Stimulated activated CD8-positive, alpha-beta memory T cell treated with anti-CD3 and anti-CD28 coated beads, Interleukin-4, amount 100 ng/mL, for 48 hours (primary cell): ENCODE measurements at places on chromosomes 1 and 21.
A peak's percentile ranks its signal among the peaks of the same experiment; 100 is the strongest.

DNA sequence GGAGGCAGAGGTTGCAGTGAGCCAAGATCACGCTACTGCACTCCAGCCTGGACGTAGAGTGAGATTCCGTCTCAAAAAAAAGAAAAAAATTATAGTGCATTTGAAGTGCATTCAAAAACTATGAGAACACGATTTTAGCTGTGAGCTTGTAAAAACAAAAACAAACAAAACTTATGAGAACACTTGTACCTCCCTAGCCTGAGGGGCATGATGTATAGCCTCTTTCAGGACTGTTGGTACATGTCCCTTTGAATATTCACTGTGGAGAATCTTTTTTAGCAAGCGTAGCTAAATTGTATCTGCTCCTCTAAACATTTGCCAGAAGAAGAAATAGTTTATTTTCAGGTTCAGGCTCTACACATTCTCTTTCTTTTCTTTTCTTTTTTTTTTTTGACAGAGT lies 9.5 kb upstream of the DEGS1 start:
- DNase-seq: no peak

- DNase-seq: no peak
Measured at GRCh38 chr1:44244986-44245385, 31.7 kb downstream of the DMAP1 start.

DNA sequence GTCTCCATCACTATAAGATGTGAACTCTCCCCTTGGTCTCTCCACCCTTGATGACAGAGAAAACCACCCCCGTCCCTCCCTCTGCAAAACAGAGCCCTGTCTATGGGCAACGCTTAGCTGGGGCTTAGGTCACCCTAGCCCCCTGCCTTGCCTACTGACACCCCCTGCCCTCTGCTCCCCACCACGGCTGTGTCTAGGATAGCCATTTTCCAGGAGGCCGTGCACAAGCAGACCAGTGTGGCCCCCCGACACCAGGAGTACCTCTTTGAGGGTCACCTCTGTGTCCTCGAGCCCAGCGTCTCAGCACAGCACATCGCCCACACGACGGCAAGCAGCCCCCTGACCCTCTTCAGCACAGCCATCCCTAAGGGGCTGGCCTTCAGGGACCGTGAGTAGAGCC lies 8.5 kb downstream of the IKBKE start:
- no peak for DNase-seq

DNA sequence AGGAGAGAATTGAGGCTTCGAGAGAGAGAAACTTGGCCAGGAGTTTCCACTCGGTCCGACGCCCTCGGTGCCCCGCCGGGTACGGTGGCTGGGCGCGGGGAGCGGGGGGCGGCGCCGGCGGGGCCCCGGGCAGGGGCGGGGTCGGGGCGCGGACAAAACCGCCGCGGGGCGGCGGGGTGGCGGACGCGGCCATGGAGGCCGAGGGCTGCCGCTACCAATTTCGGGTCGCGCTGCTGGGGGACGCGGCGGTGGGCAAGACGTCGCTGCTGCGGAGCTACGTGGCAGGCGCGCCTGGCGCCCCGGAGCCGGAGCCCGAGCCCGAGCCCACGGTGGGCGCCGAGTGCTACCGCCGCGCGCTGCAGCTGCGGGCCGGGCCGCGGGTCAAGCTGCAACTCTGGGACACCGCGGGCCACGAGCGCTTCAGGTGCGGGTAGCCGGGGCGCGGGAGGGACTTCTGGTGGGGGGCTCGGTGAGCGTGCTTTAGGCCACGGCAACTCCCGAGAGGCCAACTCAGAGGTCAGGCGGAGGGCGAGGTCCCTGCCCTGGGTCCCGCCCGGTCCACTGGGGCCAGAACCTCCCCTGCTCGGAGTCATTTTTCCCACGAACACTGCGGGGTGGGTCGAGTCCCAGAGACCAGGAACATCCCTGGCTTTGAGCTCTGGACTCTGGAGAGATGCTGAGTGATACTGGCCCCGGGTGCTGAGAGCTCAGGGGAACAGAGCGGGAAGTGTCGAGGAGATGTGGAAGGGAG lies 431 bp downstream of the RAB42 start:
- no peak for DNase-seq

DNA sequence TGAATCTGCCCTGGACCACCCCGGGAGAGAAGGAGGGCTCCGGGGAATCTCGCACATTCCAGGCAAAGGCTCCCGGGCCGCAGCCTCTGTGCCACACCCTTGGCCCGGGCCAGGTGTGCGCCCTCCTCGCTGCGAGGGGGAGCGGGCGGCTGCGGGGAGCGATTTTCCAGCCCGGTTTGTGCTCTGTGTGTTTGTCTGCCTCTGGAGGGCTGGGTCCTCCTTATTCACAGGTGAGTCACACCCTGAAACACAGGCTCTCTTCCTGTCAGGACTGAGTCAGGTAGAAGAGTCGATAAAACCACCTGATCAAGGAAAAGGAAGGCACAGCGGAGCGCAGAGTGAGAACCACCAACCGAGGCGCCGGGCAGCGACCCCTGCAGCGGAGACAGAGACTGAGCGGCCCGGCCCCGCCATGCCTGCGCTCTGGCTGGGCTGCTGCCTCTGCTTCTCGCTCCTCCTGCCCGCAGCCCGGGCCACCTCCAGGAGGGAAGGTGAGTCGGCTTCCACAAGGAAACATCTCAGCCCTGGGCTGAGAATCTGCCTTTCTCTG lies at the start of gene LAMC2:
TSS of gene LAMC2 (plus strand) at position 324 of the 550 bp plus-strand sequence. CDS start at position 413, 89 bp downstream.
- peak; percentile 42 for DNase-seq

DNA sequence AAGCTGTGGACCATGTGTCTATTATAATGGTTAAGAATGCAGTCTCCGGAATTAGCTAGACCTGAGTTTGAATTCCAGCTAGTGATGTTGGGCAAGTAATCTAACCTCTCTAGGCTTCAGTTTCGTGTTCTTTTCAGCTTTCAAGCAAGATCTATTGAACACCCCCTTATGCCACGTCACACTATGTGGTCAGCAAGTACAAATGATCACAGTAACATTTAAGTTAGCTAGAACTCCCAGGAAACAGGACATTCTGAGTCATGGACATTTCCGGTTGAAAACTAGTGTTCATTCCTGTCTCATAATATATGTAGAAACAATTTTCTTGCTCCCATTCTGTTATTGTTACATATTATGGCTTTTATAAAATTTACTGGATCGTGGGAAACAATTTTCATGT lies 34.0 kb upstream of the NHLH2 start:
- DNase-seq: no peak

- no peak for DNase-seq
Measured at GRCh38 chr1:54977533-54978297, 2.7 kb upstream of the TMEM61 start.

GRCh38 chr1:170424346-170424745 lies 107.6 kb upstream of the GORAB start:
- no peak for DNase-seq

DNA sequence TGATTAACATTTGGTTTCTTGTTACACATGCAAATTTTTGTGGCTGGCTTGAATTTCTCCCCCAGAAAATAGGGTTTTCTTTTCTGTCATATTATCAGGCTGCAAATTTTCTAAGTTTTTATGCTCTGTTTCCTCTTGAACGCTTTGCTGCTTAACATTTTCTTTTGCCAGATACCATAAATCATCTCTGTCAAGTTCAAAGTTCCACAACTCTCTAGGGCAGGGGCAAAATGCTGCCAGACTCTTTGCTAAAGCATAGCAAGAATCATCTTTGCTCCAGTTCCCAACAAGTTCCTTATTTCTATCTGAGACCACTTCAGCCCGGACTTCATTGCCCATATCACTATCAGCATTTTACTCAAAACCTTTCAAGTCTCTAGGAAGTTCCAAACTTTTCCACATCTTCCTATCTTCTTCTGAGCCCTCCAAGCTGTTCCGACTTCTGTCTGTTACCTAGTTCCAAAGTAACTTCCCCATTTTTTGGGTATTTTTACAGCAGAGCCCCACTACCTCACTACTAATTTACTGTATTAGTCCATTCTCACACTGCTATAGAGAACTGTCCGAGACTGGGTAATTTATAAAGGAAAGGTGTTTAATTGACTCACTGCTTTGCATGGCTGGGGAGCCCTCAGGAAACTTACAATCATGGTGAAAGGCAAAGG lies 486.9 kb upstream of the NCAM2 start:
- no peak for DNase-seq

DNA sequence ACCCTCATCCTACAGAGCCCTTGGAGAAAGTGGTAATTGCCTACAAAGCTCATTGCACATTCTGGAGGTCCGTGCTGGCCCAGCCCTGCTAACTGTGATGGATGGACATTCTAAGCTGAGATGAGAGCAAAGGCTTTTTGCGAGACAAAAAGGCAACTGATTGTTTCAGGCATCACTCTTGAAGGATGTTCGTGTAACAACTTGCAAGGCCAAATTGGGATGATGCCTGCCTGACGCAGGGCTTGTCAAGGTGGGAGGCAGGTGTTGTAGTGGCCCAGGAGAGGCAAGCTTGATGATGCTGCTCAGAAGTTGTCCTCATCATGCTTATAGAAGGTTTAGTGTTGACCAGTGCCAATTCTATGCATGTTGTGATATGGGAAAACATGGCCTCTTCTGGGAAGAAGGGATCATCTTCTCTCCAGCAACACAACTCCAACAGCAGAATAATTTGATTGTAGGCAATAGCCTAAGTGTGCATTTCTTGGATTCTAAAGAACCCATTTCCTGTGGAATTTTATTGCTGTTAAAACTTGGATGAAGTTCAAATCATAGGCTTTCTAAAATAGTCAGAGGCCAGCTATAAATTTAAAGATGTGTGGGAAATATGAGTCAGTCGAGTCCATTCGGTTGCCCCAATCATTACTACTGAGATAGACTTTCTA lies 102.5 kb upstream of the COA6 start:
- no peak for DNase-seq

- no peak for DNase-seq
Measured at GRCh38 chr1:222583079-222583478, 6.7 kb downstream of the TAF1A start.

DNA sequence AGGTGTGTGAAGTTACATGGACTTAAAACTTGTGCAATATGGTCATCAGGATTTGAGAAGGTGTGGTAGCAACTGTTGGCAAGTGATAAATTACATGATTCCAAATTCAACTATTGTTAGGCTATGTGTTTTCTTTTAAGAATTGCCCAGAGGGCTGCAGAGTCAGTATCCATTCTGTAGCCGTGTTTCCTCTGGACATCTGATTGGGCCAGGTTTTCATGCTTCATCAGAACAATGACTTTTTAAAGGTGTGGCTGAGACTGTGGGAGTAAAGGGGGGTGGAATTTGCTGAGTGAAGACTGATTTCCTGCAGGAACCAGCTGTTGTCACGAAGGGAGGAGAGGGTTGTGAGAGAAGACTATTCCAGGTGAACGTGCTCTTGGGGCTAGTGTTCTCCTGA lies 1.7 kb upstream of the HRNR start:
- DNase-seq: no peak

DNA sequence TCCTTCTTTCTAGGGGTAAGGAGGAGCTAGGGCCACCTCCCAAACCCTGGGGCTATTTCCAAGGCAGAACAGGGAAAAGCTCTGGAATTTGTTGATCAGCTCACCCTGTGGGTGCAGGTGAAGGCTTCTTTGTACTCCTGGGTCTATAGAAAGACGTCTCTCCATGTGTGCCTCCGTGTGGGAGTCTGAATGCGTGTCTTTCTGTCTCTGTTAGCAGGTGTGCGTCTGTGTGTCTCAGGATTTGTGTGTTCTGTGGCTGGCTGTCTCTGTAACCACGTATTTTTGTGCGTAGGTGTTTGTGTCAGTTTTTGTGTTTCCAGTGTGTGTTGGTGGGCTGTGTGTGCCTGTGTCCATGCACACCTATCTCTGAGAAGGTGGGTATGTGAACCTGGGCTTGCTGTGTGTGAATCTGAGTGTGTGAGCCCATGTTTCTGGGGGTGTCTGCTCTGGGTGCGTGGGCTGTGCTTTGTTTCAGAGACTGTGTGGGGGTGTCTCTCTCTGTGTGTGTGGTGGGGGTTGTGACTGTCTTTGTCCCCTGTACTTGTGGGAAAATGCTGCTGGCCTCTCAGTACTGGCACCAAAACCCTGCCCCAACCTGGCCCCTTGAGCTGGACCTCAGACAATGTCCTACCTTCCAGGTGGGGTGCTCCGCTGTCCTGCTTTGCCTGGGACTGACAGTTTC lies 12.7 kb upstream of the ETV3L start:
- DNase-seq: no peak

GRCh38 chr1:24421502-24421901 lies 5.9 kb downstream of the NIPAL3 start:
- no peak for DNase-seq

DNA sequence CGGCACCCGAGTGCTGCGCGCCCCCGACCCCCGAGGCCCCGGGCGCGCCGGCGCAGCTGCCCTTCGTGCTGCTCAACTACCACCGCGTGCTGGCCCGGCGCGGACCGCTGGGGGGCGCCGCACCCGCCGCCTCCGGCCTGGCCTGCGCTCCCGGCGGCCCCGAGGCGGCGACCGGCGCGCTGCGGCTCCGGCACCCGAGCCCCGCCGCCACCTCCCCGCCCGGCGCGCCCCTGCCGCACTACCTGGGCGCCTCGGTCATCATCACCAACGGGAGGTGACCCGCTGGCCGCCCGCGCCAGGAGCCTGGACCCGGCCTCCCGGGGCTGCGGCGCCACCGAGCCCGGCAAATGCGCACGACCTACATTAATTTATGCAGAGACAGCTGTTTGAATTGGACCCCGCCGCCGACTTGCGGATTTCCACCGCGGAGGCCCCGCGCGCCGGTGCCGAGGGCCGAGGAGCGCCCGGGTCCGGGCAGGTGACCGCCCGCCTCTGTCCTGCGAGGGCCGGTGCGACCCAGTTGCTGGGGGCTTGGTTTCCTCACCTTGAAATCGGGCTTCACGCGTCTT lies 49.0 kb downstream of the SIM2 start:
- DNase-seq: peak; percentile 73

- DNase-seq: no peak
Measured at GRCh38 chr1:198849093-198849492, 210.3 kb downstream of the PTPRC start.

- no peak for DNase-seq
Measured at GRCh38 chr1:225712391-225712790, 59.5 kb upstream of the ENAH start.

- no peak for DNase-seq
Measured at GRCh38 chr1:15911927-15912326, 64.0 kb downstream of the ZBTB17 start.

DNA sequence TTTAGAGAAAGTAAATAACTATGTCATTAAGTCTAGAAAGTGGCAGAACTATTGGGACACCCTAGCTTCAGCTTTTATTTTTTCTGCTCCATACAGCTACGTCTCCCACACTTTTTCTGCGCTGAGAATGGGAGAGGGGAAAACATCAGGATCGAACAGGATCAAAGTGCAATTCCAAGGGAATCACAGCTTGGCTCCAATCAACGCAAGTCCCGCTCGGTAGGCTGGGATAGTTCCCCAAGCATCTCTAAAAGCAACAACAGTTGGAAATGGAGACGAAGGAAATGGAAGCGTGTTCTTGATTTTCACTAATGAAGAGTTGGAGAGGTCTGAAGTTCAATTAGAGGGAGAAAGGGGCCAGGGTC lies 536 bp downstream of the HMGCL start:
- no peak for DNase-seq

DNA sequence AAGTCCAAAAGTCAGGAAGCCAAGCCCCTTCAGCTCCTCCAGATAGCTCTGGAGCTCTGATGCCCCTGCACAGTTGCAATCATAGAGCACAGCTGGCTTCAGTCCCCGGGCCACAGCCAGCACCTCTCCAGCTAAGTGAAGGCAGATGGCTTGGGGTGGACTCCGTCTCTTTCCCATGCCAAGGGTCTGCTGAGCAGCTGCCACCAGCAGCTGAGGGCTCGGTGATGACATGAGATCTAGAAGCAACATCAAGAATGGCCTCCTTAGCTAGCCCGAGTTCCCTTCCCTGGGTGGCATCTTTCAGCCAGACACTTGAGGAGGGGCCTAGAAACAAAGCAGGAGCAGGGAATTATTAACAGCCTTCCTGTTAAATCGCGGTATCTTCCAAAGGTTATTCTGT lies 973 bp downstream of the C1orf74 start:
- no peak for DNase-seq

GRCh38 chr1:202034683-202035462 lies 24.5 kb downstream of the ELF3 start:
- DNase-seq: no peak
